ENCODE measurements at places on chromosomes 12 and 14.

- DNase-seq: no peak
Observed at GRCh38 chr12:98403385-98403784, 112.0 kb upstream of the TMPO start.

DNA sequence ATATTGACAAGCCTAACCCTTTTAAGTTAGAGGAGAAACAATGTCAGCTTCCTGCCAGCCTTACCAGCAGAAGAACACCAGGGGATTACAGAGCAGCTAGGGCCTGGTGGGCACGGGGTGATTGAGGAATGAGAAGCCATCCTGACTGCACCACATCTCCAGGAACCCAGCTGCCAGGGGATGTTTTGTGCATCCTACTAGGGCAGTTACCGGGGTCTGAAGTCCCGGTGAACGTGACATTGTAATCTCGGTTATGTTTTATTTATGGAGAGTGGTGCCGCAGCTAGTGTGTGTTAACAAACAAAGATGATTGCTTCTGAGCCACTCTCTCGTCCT lies 115.9 kb downstream of the BCL11B start:
- DNase-seq: no peak

DNA sequence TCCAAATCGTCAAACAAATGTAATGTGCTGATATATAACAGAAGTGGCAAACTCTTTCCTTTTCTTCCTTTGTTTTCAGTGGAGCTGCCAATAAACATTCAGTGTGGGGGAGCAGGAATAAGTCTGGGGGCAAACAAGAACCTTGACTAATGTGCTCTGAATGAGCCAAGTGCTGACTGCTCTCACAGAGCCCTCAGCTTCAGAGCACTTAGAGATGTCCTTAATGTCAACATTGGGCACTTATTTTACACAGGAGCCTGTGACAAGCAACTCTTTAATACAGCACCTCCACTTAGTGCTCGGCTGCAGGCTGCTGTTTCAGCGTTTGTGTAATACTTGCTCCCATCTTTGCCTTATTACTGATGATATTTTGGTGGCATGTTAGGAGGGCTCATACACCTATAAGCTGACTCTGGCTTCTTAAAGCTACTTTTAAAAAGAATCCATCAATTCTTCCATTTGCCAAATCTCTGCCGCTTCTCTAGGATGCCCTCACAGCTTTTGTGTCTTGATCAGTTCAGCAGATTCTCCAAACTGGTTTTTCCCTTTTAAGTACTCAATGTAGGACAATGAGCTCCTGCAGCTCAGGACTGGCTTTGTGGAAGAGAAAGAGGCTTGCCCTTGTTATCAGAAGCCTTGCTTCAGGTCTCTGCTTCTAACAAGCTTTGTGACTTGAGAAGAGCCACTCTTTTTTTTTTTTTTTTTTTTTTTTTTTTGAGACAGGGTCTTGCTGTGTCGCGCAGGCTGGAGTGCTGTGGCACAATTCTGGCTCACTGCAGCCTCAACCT lies 206.6 kb downstream of the MON2 start:
- DNase-seq: no peak

GRCh38 chr12:113808095-113808951 lies 157.8 kb downstream of the RBM19 start:
- no peak for DNase-seq

- no peak for DNase-seq
Observed at GRCh38 chr12:68560851-68561422, 49.8 kb upstream of the RAP1B start.

- no peak for DNase-seq
Observed at GRCh38 chr12:31519511-31519910, 71.4 kb downstream of the DENND5B start.

GRCh38 chr14:96119947-96120346 lies 80.8 kb downstream of the C14orf132 start:
- DNase-seq: no peak

DNA sequence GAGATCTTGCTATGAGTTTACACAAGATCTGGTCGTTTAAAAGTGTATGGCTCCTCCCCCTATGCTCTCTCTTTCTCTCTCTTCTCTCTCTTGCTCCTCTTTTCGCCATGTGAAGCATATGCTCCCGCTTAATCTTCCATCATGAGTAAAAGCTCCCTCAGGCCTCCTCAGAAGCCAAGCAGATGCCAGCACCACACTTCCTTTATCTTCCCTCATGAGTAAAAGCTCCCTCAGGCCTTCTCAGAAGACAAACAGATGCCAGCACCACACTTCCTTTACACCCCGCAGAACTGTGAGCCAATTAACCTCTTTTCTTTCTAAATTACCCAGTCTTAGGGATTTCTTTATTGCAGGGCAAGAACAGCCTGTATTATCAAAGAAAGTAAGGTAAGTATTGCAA lies 152.4 kb downstream of the SEC23A start:
- DNase-seq: no peak

DNA sequence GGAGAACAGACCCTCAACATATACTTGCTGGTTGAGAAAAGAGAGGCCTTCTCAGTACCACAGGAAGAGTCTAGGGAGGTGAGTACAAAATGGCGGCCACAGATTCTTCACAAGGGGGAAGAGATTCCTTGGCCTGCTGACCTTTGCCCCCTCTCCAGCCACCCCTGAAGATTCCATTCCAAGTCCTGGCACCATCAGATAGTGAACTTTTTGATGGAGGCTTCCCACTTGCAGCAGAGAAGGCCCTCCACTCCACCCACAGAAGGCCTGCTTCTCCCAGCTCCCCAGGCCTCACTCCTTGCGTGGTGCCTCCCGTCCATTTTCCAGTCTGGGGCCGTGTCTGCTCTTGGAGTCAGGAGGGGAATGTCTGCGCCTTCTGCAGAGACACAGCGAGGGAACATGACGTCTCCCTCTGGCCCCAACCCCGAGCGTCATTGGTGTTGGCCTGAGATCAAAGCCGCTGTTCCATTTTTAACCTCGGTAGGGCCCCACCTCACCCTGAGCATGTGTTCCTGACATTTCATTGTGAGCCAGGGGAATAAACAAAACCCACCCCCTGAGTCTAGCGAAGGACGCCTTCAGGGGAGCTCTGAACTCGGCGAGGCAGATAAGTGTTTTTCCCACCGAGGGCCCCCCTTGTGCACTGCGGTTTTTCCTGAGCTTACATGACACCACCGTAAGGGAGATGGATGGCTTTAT lies 268.7 kb upstream of the TBX3 start:
- DNase-seq: no peak

DNA sequence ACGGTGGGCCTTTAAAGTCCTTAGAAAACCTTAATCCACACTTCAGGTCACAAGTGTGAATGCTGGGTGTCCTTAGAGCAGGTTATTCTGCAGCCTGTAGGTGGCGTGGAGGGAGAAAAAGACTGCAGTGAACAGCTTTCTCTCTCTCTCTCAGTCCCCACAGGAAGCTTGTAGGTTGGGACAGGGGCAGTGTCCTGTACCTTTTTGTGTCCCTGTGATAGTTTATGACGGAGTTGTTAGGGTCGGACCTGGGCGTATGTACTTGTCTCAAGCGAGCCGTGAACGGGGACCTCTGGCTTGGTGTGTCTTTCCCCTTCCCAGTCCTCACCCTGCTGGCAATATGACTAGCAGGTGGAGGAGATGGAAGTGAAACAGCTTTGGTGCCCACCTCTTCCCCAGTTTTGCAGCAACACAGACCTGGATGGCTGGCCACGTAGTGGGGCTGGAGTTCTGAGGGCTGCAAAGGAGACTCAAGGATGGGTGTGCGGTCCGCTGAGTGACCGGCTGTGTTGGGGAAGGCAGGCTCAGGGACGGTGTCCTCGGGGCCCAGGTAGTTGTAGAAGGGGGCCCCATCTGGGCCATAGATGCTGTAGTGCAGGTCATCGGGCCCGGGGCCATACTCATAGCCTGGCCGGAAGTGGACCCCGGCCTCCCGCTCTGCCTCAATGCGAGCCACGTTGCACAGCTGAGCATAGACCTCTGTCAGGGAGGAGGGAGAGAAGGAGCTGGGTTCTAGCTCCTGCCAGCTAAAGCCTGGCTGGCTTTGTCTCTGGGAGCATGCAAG lies 8.9 kb downstream of the ISCA2 start:
- no peak for DNase-seq

DNA sequence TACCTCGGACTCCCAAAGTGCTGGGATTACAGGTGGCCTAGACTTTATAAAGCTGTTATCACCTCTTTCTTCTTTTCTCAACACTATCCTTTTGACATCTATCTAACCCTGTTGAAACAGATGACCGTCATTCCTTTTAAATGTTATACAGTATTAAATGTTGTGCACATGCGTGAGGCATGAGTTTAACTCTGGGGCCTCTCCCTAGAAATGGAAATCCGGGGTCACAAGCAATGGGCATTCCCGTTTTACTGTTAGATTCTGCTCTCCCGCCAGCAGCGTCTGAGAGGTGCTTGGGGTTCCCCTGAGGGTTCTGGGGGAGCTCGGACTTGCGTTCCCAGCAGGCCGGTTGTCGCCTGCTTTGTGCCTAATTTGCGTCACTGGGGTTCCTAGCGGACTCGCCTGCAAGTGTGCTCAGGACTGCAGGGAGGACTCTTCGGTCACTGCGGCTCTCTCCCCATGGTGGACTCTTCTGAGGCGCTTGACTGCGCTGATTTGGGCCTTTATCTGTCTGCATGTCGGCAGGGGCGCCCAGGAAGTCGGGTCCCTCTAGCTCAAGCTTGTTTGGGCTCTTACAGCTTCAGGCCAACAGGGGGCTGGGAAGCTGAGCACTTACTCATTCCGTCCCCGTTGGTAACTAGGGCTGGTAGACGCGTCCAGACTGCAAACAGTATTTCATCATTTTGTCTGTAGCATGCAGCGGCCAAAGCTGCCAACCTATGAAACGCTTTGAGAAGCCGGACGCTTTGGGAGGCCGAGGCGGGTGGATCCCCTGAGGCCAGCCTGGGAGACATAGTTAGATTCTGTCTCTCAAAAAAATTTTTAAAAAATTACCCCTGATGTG lies 1.2 kb upstream of the RAN start:
- DNase-seq: peak; percentile 61

- DNase-seq: peak; percentile 66
Observed at GRCh38 chr12:64796205-64796845, 28.1 kb upstream of the TBC1D30 start.

DNA sequence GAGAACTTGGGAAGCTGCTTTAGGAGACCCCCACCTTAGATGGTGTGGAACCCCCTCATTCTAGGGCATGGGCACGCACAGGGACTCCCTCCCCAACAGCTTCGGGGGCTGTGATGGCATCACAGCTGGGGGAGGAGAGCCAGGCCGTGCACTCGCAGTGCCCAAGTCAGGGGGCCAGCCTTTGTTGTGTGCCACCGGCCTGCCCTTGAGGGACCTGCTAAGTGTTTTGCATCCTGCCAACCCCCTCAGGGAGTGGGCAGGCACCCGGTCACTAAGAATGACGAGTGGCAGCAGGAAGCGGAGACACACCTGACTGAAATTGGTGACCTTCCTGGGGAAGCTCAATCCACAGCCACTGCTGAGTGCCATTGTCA lies 334.9 kb upstream of the SFSWAP start:
- no peak for DNase-seq

- no peak for DNase-seq
Observed at GRCh38 chr12:56676851-56677580, 11.1 kb downstream of the PTGES3 start.

DNA sequence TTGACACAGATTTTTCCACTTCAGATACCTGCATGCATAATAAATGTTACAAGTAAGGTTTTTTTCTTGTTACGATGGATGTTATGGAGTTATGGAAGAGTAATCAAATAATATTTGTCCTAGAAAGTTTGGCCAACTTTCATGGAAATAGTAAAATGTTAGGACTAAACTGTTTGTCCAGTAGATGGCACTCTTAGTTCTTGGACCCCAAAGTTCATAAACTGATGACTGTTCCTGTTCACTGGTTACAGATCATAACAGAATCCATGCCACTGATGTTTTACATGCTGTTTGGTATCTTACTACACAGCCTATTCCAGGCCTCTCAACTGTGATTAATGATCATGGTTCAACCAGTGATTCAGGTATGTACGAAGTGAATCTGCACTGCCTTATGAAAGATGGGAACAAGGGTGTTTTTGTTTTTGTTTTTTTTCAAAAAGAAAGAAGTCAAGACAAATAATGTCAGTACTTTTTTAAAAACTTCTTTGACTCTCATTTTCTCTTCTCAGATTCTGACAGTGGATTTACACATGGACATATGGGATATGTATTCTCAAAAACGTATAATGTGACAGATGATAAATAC lies 48.8 kb upstream of the SLCO1C1 start:
- no peak for DNase-seq

DNA sequence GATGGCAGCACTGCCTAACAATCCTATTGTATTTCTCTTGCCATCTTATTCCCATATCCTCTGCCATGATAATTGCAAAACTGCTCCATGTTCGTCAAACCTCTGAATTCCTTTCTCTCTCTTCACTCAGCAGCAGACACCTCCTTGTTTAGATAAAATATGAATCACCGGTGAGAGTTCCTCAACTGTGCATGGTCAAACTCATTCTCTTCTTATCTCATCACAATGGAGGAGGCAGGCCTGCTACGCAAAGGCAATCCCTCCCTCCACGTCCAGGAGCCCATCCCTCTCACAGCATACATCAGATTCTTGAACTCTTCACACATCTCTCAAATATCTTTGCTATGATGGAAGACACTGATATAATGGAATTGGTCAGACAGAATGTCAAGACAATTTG lies 90.1 kb upstream of the DAAM1 start:
- DNase-seq: peak; percentile 87

DNA sequence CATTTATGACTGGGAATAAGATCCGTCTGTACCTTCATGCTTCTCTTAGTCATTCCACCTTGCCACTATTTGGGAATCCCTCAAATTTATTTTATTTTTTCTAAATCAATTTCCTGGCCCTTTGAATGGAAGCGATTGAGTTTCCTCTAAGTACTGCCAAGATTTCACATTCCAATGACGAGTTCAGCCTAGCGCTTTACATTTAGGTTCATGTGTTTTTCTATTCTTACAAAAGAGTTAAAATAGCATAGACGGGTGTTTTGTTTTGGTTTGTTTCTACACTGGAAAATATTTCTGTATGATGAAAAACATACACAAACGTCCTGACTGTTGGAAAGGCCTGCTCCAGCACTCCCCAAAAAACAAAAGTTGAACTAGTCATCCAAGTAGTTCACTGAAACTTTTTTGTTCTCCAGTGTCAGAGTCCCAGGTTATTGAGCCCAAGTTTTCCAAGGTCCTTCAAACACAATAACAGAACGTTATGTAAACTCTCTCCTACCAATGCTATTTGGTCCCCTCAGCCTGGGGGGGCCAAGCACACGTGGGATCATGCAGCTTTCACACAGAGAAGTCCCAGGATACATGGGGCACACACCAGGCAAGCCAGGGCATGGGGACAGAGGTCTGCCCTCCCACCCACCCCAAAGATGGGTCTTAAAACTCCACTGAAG lies 74.8 kb upstream of the FOXN3 start:
- DNase-seq: no peak

DNA sequence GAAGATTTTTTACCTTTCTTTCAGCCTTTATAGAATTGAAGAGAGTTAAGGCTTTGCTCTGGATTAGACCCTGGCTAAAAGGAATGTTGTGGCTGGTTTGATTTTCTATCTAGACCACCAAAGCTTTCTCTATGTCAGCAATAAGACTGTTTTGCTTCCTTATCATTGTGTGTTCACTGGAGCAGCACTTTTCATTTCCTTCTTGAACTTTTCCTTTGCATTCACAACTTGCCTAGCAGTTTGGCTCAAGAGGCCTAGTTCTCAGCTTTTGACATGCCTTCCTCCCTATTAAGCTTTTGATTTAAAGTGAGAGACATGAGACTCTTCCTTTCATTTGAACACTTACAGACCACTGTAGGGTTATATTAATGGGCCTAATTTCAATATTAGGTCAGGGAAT lies 64.1 kb upstream of the USP15 start:
- DNase-seq: no peak

- no peak for DNase-seq
Observed at GRCh38 chr12:76109879-76110278, 25.4 kb upstream of the NAP1L1 start.

Data from AG04450 (cell line).